HT1080 (cell line): ENCODE measurements at places on chromosomes 5 and 9. TPM values are rescaled to one million over a fixed set of nuclear protein-coding genes. Genes with fewer than 3 reads are reported as not detected.

- DNase-seq: no peak
Observed at GRCh38 chr9:75545287-75545686, 345.2 kb upstream of the PCSK5 start.

TMEM215 gene
- total RNA-seq: not detected in 2 replicates

MPDZ gene
- 14.8 and 15.9 TPM in 2 replicates for total RNA-seq

IFNK gene
- not detected in 2 replicates for total RNA-seq

DNA sequence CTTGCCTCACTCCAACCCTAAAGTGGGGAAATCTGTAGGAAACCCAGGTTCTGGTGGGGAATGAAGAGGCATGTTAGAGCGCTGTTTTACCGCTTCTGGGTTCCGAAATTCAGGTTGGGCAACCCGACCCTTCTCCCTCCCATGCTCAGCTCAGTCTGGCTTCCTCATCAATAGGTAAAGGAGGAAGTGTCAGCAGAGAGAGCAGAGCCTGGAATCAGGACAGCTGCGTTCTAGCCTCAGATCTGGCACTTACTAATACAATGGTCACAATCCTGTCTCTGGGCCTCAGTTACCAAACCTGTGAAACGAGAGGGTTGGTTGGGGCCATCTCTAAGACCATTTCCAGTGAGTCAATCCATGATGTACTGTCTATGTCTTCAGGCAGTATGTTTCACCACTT lies 16.2 kb upstream of the TNIP1 start:
- DNase-seq: no peak

PCDHB12 gene
- not detected in 2 replicates for total RNA-seq

- DNase-seq: peak; percentile 5
Observed at GRCh38 chr5:111069839-111070238, 1.7 kb upstream of the TSLP start.

DNA sequence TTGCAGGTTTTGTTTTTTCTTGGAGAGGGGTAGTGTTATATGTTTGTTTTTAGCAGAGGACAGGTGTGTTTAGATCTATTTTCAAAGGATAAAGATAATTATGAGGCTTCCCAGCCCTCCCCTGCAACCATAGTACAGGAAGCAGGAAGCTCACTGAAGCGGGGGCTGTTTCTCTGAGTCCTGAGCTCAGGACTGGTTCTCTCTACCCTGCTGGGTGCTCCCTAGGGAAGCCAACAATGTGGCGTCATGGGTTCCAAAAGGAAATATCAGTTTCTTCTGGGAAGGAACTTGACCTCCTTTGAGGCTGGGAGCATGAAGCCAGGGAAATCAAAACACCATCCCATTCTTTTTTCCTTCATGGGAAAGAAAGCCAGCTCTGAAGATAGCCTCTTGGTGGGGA lies 62.2 kb downstream of the RAD23B start:
- no peak for DNase-seq

- DNase-seq: no peak
Observed at GRCh38 chr9:90974643-90975245, 173.1 kb downstream of the SYK start.

DNA sequence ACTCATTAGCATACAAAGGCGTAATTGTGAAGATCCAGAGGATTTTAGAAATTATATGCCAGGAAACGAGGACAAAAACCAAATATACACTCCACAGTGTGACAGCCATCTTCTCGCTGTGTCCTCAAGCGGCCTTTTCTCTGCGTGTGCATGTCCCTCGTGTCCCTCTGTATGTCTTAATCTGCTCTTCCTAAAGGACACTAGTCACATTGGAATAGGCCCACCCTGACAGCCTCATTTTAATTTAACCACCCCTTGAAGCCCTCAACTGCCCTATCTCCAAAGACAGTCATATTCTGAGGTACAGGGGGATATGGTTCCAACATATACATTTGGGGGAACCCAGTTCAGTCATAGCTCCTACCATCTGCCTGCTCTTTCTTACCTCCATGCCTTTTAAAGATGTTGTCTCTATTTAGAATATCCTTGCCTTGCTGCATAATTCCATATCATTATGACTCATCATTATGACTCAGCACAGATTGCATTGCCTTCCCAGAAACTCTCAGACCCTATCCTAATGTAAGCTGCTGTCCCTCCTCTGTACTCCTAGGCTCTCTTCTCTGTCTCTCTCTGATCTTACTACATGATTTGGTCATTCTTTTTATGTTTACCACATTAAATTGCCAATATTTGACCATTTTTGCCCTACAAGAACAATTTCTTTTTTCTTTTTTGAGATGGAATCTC lies 210.9 kb downstream of the AOPEP start:
- DNase-seq: peak; percentile 92
